ENCODE measurements at places on chromosomes 13 and 19. TPM values are rescaled to one million over a fixed set of nuclear protein-coding genes. Genes with fewer than 3 reads are reported as not detected.

ATP13A1 gene
- total RNA-seq: 78.6 TPM

TUBGCP3 gene
- 66.5 TPM for total RNA-seq

ZNF491 gene
- 2.1 TPM for total RNA-seq

GRCh38 chr13:112113348-112113747 is 46.4 kb downstream of the SOX1 start:
- DNase-seq: no peak

- DNase-seq: no peak
These were observed 9.9 kb downstream of the ZNF665 start for GRCh38 chr19:53183146-53183764.

GRCh38 chr19:33660410-33661124 is 38.8 kb downstream of the CHST8 start:
- DNase-seq: no peak

DNA sequence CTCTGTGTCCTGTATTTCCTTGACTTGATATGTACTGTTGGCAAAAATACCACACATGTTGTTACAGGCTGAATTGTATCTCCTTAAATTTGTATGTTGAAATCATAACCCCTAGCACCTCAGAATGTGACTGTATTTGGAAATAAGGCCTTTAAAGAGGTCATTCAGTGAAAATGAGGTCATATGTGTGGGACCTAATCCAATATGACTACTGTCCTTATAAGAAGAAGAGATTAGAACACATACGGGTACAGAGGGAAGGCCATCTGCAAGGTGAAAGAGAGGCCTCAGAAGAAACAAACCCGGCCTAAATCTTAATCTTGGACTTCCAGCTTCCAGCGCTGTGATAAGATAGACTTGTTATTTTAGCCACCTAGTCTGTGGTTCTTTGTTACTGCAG is 202.5 kb downstream of the NUFIP1 start:
- no peak for DNase-seq

Data from activated CD8-positive, alpha-beta T cell treated with anti-CD3 and anti-CD28 coated beads, Interleukin-2, amount 10 ng/mL, durations not matched to agents 7 days and 5 days (primary cell).